ENCODE measurements at places on chromosomes 6 and 20.

GRCh38 chr6:106501960-106502371 is 127.3 kb downstream of the RTN4IP1 start:
- no peak for DNase-seq

DNA sequence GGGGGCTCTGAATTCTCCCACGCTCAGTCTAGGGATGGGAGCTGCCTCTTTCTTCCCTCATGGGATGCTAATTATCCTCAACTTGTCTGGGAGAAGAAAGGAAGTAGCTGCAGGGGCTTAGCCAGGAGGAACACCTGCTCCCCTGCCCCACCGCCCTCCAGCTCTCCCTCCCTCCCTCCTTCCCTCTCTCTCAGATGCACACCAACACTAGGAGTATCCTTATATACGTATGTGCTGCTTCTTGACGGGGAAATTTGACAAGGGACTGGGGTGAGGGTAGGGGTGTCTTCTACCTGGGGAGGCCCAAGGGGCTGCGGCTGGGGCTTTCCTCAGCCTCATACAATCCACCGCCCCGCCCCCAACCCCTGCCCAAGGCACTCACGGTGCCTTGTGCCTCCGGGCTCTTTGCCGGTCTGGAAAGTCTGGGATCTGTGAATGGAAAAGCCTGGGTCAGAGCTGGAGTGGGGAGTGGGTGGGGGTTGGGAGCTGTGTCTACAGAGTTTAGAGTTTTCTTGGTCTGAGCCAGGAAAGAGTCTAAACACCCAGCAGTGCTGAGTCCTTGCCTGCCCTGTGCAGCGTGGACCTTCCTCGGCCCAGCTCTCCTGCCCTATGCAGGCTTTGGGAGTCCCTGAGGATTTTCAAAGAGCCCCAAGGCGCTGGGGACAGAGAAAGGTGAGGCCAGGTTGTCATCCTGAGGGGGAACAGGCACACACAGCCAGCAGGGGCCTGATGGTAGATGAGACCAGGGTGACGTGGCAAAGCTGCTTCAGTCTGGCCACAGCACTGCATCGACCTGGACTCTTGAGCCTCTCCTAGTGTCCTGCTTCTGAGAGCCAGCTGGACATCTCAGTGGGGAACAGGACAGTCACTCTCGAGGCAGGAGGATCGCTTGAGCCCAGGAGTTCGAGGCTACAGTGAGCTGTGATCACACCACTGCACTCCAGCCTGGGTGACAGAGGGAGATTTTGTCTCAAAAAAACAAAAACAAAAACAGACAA is 29.3 kb upstream of the EMILIN3 start:
- DNase-seq = no peak

DNA sequence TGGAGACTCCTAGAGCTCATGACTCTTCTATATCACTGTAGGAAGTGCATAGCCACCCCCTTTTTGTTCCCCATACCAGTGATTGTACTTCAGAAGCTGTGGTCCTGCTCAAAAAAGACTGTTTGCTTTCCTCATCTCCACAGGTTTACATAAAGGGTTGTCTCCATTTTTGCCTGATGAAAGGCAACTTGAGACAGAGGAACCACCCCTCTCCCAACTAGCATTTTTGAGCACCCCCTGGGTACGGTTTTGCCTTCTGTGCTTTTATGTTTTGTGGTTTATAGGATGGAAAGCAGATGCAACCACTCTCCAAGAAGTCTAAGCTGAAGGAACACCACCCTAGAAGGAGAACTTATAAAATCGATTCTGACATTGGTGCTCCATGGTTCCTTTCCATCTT is 127.7 kb upstream of the SUPT3H start:
- DNase-seq = no peak

DNA sequence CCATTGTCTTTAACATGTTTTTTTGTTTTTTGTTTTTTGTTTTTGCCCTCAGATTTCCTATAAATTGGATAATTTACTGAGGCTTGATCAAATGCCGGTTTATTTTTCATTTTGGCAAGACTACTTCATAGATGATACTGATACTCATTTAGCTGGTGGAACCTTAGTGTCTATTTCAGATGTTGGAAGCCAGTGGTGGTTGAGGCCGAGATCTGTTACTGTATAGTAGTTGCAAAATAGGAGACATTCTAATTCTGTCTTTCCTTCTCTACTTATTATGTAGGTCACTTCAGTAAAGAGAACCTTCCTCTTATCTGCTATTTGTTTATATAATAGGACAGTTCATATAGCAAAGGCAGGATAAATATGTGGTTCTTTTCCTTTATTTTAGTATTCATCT is 63.4 kb downstream of the STXBP5 start:
- no peak for DNase-seq

DNA sequence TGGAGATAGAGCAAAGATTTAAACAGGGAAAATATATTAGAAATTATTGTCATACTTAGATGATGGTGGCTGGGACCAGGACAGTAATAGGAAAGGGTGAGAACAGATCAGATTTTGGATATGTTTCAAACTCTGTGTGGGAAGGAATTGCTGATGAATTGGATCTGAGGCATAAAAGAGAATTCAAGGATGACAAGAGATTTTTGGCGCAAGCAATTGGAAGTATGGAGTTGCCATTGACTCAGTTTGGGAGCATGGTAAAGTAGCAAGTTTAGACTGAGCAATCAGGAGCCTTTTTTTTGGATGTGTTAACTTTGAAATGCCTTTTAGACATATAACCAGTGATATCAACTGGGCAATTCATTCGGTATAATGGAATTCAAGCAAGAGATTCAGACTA is 14.4 kb downstream of the TAB2 start:
- no peak for DNase-seq

DNA sequence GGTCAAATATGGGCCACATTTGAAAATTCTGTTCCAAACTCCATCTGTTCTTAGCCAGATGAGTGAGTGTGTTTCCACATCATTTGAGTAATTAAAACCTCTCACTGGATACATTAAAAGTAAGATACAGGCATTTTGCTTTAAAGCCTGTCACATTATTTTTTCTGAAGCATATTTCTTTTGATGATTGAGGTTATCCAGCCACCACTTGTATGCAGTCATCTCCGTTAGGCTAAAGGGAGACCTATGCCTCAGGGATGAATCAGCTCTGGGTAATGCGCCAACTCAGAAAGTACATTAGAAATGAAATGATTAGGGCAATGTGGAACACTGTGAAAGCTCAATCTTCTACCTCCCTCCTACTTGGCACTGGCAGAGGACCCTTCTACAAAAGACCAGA is 90.7 kb downstream of the SNAP25 start:
- no peak for DNase-seq

DNA sequence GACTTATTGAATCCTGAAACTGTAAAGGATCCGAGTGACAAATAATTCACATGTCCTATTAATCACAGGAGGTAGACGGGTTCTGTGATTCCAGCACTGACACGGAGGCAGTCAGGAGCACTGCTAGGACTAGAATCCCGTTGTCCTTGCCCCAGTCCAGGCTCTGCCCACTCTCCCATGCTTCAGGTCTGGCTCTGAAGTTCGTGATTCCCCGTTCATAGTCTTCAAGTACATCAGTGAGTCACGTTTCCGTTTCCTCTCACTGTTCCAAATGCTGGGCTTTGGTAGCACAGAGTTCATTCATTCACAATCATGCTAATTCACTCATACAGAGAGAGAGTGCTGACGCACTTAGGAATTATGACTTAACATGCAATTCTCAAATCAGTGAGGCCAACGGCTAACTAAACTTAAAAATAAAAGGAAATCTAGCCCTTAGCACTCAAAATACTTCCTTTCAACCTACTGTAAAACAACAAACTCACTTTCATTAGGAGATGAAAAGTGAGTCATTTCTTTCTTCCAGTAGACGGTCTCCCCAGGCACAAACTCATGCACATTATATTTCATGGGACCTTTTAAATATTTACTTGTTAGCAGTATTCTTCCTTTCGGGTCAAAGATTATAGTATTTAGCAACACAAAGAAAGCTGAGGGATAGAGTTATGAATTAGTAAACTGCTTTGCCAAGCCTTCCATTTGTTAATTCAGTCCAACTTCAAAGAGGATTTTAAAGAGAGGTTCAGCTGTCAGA is 94.0 kb upstream of the NHSL1 start:
- DNase-seq = no peak

DNA sequence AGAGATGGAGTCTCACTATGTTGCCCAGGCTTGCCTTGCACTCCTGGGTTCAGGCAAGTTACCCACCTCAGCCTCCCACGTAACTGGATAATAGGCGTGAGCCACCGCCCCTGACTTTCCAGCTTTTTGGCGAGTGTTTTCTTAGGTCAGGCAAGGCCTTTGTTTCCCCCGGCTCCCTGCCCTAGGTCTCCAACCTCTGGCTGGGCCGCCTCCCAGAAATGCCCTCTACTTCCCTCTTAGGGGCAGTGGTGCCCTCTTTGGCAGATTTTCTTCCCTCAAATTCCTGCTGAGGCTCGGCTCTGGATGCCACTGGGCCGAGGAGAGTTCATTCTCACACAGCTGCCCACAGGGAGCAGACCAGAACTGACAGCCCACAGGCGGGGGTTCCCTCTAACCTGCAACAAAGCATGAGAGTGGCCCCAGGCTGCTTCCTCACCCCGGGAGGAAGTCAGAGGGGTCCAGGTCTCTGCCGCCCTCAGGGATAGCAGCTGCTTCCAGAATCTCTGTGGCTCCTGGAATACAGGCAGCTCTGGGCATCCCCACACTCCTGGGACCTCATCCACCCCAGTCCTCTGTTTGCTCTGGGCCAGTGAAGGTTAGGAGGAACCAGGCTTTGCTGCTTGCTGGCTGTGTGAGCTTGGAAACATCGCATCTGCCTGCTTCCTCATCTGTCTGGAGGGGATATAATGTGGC is 56.5 kb downstream of the TCP11 start:
- DNase-seq = no peak

DNA sequence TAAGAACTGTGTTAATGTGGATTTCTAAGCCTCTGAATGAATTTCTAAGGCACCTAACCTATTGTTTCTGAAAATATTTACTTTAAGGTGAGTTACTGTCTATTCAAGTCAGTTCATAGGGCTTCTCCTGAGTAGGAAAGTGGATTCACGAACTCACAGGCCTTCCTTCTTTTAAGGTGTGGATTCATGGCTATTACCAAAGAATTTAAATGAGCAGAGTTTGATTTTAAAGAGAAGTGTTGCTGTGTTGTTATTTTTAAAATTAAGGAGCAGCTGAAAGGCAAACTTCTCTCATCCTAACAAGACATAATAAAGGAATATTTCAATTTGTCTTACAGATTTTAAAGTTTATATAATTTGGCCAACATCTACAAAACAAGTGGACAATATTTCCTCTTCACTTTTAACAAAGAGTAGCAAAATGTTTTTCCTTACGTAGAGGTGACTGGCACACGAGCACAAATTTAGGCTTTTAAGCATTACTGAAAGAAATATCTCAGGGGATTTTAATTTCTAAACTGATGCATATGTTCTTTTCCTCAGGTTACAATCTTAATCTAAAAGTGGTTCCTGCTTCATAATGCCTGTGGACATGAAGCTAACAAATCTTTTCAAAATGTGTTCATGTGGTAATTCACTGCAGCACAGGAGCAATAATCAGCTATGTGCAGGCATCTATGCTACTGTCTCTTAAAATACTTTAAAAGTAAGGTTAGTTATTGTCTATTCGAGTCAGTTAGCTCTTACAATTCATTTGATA is 602 bp upstream of the TSPYL4 start:
- no peak for DNase-seq

DNA sequence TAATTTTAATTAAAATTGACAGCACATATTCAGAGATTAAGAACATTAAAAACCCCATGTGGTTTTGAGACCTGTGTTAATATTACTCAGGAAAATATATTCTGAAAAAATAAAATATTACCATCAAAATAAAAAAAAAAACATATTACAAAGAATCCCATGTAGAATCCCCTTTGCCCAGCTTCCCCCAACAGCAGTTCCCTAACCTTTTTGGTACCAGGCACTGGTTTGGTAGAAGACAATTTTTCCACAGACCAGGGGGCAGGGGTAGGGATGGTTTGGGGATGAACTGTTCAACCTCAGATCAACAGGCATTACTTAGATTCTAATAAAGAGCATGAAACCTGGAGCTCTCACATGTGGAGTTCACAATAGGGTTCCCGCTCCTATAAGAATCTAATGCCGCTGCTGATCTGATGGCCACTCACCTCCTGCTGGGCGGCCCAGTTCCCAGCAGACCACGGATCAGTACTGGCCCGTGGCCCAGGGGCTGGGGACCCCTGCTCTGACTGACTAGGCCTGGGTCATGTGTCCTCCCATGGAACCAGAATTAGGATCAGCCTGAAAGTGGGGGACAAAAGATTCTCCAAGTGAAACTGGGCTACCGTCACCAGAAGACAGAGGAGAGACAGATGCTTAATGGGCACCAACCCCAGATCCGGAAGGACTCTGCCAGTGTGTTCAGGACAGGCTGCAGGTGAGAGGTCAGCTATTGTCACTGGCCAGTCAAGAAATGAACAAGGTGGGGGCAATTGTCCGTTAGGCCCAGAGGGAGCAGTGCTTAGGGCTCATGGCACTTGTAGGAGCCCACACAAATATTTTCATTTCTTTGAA is 235.5 kb downstream of the PREX1 start:
- DNase-seq = no peak

GRCh38 chr6:105892577-105893262 is 193.4 kb upstream of the PRDM1 start:
- DNase-seq = no peak

GRCh38 chr6:62683063-62683462 is 397.0 kb upstream of the KHDRBS2 start:
- no peak for DNase-seq

DNA sequence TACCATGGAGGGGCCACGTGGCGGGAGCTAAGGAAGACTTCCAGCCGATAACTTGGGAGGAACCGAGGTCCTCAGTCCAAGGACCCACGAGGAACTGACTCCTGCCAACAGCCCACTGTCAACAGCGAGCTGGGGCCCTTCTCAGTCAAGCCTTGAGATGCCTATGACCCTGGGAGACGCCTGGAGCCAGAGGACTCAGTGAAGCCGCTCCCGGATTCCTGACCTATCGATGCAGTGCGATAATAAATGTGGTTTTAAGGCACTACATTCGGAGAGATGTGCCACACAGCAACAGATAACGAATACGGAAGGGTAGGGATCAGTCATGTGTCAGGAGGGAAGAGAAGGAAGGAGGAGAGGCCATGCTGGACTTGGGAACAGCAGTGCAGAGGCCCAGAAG is 208.5 kb downstream of the NFATC2 start:
- DNase-seq = no peak

- no peak for DNase-seq
Observed at GRCh38 chr6:97669191-97670031, 386.4 kb upstream of the MMS22L start.

- no peak for DNase-seq
Observed at GRCh38 chr20:6651561-6651960, 115.9 kb upstream of the BMP2 start.

- no peak for DNase-seq
Observed at GRCh38 chr20:58112017-58112781, 116.3 kb downstream of the ANKRD60 start.
